ENCODE measurements at places on chromosomes 3 and 15. TPM values are rescaled to one million over a fixed set of nuclear protein-coding genes. Genes with fewer than 3 reads are reported as not detected.

Gene POC1A
- 5.7 TPM for total RNA-seq

Gene RETNLB
- total RNA-seq = not detected

Gene IGDCC3
- not detected for total RNA-seq

Gene ACTRT3
- 5.0 TPM for total RNA-seq

Gene ZPLD1
- 0.26 TPM for total RNA-seq

Gene PRR20G
- not detected for total RNA-seq

Gene SLC38A3
- total RNA-seq = 0.11 TPM

Gene NPAP1
- 0.11 TPM for total RNA-seq

Gene ARPIN
- total RNA-seq = 17.0 TPM

Gene SH2D7
- total RNA-seq = not detected

Gene MNS1
- total RNA-seq = 2.7 TPM

Gene TMEM108
- total RNA-seq = not detected

Gene MUSTN1
- not detected for total RNA-seq

Gene DAZL
- total RNA-seq = not detected

Gene GRK7
- total RNA-seq = not detected

Gene CLDN18
- total RNA-seq = under 0.01 TPM

Gene GATM
- total RNA-seq = 0.76 TPM

Gene SLCO2A1
- total RNA-seq = not detected

Gene PLCH1
- total RNA-seq = not detected
